ENCODE measurements at places on chromosomes 11 and 22.

DNA sequence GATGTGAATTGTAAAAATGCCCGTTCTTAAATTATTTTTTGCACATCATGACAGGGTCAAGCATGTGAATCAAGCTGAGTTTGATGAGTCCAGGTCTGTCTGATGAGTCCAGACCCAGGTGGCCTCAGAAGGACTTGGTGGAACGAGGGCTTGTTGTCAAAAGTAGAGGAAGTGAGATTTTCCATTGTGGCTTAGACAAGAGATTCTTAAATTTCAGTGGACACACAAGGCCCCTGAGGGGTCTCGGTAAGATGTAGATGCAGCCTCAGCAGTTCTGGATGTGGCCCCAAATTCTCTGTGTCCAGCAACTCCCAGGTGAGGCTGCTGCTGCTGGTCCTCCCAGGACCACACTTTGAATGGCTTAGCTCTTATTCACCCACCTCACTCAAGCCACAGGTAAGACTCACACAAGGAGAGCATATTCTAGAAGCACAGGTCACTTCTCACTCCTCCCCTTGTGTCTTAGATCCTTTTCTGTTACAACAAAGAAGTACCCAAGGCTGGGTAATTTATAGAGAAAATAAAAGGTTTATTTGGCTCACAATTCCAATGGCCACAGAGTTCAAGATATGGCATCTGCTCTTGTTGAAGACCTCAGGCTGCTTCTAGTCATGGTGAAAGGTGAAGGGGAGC is 98.8 kb downstream of the GGTLC2 start:
- no peak for DNase-seq

DNA sequence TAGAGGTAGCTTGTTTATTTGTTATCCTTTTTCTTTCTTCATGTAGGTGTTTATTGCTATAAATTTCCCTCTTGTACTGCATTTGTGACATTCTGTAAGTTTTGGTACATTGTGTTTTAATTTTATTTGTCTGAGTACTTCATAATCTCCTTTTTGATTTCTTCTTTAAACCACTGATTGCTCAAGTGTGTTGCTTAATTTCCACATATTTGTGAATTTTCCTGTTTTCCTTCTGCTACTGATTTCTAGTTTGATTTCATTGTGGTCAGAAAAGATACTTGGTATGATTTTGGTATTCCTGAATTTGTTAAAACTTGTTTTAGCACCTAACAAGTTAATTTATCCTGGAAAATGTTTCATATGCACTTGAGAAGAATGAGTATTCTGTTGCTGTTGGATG is 15.1 kb downstream of the OR10V1 start:
- DNase-seq: no peak

GRCh38 chr11:45254070-45254469 is 32.1 kb downstream of the SYT13 start:
- DNase-seq: no peak

DNA sequence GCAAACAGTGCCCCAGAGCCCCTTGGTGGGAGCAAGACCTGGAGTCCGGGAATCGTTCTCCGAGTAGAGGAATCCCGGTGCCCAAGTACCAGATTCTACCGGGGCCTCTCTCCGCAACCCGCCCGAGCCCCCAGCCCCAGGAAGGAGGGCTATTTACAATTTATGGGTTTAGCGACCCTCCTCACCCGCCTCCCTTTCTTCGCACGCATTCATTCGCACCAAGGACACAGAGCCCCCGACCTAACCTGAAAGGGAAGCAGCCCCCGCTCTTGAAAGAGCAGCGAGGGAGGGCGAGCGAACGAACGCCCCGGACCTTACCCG is 628 bp downstream of the LRP4 start:
- DNase-seq: no peak

DNA sequence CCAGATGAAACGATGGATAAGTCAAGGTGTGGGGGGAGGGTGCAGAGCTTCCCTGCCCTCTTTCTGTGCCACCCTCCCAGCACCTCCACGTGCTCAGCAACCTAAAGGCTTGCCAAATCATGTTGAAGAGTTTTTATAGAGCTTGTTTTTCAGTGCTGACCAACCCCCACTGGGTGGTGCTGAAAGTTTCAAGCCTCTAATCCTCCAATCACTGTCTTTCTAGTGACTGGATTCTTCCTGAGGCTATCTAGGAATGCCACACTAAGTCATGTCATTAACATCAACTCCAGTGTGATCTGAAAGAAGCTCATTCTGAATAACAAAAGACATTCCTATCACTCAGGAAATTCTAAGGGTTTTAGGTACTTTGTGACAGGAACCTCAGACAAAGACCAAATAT is 382.6 kb downstream of the DYNC2H1 start:
- no peak for DNase-seq

DNA sequence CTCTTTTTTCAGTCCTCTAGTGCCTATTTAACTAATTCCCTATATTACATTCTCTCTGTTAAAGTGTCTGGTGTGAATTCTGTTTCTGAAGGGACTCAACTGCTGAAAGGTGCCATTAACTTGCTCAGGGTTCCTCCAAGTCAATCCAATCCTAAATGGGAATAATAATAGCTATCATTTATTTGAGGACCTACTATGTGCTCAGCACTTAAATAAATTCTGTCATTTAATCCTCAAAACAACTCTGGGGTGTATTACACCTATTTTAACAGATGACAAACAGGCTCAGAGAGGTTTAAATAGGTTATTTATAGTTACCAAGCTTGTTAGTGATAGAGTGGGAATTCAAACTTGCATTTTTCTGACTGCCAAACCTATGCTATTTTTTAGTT is 40.6 kb upstream of the POLD3 start:
- DNase-seq: no peak
